ENCODE measurements at places on chromosomes 6 and 20. TPM values are rescaled to one million over a fixed set of nuclear protein-coding genes. Genes with fewer than 3 reads are reported as not detected.

The HMGA1 gene
- total RNA-seq: 118 TPM

The VGLL2 gene
- total RNA-seq: 0.21 TPM

The JPH2 gene
- total RNA-seq: not detected

The RAET1L gene
- not detected for total RNA-seq

DNA sequence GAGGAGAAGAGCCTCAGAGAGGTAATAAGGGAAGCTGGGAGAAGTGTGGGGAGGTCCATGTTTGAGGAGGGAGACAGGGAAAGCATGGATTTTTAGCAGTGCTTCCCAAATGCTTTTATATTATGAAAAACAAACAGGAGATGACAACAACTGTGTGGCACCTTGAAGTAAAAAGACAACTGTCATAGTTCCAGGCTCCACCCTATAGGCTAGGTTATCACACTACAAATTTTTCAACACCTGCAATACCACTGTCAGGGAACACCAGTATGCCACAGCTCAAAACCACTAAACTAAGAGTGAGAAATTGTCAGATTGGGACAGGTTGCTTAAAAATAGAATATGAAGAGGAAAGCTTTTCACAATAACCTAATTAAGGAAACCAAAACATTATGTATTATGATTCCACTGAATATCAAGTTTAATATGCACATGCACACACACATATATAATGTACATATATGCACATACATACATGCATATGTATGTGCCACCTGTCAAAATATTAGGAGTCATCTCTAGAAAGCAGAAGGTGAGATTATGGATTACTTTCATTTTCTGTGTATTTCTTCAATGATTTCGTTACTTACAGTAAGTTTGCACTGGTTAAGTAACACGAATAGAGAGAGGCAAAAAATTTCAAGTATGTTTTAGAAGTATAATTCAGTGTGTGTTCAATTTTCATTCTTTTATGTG is 261.2 kb downstream of the PTPRK start:
- ATAC-seq: no peak

GRCh38 chr20:59644371-59644939 is 40.1 kb downstream of the PHACTR3 start:
- ATAC-seq: no peak

GRCh38 chr6:165231177-165231576 is 78.2 kb downstream of the C6orf118 start:
- ATAC-seq: no peak

- no peak for ATAC-seq
Measured at GRCh38 chr6:151060766-151061531, 178.8 kb upstream of the AKAP12 start.

DNA sequence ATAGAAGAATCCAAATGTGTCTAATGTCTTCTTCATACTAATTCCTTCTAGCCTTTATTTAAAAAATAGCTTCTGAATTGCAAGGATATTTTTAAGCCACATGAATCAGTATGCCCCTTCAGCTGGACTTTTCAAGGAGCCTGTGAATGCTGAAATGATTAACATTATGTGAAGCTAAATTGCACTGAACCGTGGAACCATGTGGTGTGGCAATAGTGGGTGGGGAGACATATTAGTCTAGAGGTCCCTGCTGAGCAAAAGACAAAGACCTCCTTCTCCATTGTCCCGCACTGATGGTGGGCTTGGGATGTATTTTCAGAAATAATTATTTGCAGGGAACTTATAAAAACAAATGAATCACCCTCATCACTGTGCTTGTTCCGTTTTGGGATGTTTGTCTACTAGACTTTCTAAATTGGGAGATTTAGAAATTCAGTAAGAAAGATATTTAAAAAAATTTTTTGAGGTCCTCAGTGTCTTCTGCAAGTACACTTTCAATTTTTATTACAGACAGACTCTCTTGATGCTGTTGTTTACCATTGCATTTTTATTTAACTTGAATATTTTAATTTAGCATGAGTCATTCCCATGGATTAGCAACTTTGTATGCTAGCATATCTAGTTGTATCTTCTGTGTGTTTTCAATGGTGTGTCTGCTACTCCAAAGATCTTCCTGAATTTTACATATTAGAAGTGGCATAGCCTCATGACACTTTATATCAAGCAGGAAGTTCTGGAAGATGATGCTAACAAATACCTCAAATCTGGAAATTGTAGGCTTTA is 238.1 kb downstream of the LAMA2 start:
- peak; percentile 95 for ATAC-seq

DNA sequence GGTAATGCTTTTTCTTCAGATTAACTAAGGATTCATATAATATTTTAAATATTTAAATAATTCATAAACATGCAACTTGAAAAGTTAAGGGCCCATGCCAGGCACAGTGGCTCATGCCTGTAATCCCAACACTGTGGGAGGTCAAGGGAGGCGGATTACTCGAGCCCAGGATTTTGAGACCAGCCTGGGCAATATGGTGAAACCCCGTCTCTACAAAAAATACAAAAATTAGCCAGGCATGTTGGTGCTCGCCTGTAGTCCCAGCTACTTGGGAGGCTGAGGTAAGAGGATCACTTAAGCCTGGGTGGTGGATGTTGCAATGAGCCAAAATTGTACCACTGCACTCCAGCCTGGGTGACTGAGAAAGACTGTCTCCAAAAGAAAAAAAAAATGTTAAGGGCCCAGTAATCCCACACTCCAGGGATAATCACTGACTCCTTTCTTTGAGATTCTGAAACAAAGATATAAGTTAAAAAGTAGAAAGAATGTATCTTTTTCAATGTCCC is 7.9 kb upstream of the RIN2 start:
- peak; percentile 18 for ATAC-seq

GRCh38 chr6:91669154-91669870 is 1082.4 kb upstream of the MAP3K7 start:
- ATAC-seq: peak; percentile 100

- ATAC-seq: peak; percentile 45
Measured at GRCh38 chr20:46400828-46401477, 5.5 kb downstream of the ELMO2 start.

DNA sequence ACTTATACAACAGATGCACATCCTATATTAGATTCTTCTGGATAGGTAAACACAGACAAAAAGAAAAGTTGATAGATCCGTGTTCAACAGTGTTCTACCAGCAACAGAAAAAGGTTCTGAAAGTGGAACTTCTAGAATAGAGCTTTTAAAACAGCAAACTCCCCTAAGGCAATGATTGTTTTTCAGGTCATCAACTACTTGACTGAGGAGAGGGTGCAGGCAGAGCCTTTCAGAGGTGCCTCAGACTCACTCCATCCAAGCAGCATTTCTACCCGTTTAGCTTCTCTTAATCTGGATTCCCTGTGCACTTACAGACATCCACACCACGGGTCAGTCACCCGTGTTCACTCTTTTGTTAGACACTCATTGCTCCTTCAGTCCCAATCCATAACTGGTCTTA is 28.9 kb downstream of the FYN start:
- ATAC-seq: no peak

All from motor neuron (in vitro differentiated cells).